Hepatocyte (in vitro differentiated cells): ENCODE measurements at places on chromosomes 2 and 18. TPM values are rescaled to one million over a fixed set of nuclear protein-coding genes. Genes with fewer than 3 reads are reported as not detected.

- DNase-seq, result no peak
- H3K27ac ChIP-seq, result no peak overlapping the region
- H3K36me3 ChIP-seq, result no peaks in the 10 kb centered on the region
- no peaks in the 10 kb centered on the region for H3K27me3 ChIP-seq
Observed at GRCh38 chr2:205323929-205324328, 358.4 kb upstream of the NRP2 start.

GRCh38 chr2:23593752-23594459 is 208.9 kb downstream of the KLHL29 start:
- DNase-seq, result no peak
- H3K4me1 ChIP-seq, result peaks cover 24% of the 10 kb centered on the region
- no peaks in the 10 kb centered on the region for H3K27me3 ChIP-seq
- no peaks in the 10 kb centered on the region for H3K36me3 ChIP-seq
- H3K4me3 ChIP-seq, result no peak overlapping the region

DNA sequence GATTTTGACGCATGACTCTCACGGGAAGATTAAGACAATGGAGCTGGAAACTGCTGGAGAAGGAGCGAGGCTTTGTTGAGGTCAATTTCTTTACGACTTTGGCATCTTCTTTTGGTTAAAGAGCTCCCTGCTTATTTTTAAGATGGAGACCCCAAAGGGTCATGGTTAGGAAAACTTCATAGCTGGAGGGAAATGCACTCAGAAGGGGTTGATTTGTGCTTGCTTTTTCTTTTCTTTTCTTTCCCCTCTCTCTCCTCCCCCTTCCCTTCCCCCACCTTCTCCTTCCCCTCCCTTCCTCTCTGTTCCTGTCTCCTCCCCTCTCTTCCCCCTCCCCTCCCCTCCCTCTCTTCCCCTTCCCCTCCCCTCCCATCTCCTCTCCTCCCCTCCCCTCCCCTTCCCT is 79.0 kb downstream of the TNP1 start:
- no peak for DNase-seq
- H3K27me3 ChIP-seq, result no peaks in the 10 kb centered on the region
- no peaks in the 10 kb centered on the region for H3K36me3 ChIP-seq
- no peak overlapping the region for H3K4me3 ChIP-seq

DNA sequence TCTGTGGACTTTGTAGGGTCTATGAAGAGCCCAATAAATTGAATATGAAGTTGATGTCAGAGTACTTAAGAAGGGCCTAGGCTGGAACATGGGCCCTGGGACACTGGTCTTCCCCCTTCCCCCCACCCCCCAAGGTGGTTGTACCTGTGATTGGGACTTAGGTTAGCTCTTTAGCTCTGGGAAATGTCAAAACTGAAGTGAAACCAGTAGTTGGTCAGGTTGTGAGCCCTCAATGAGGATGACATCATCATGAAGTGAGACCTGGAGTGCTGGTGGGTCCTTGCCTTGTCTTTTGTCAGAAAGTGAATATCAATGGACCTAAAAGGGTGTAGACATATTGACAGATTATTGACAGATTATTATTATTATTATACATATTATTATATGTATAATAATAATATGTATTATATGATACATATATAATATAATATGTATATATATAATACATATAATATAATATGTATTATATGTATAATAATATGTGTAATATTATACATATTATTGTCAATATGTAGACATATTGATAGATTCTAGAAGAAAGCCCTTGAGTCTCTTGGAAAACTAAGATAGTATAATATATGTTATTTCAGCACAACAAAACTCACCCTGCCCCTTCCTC is 5.4 kb downstream of the MARS2 start:
- H3K4me1 ChIP-seq, result peaks cover 7% of the 10 kb centered on the region
- no peak overlapping the region for H3K4me3 ChIP-seq
- DNase-seq, result no peak
- no peaks in the 10 kb centered on the region for H3K36me3 ChIP-seq
- H3K27ac ChIP-seq, result no peak overlapping the region

- no peak within 1 kb of the TSS for H3K4me3 ChIP-seq
- no peaks in the 10 kb centered on the region for H3K36me3 ChIP-seq
- H3K4me1 ChIP-seq, result peaks cover 4% of the 10 kb centered on the region
- no peak within 1 kb of the TSS for H3K27ac ChIP-seq
- DNase-seq, result no peak
Observed at GRCh38 chr2:203706403-203706802, at the start of gene CD28. CD28 (plus strand) TSS chr2:203706639; CDS start chr2:203706697, 58 bp downstream.

GRCh38 chr2:83959266-83959665 is 499.8 kb downstream of the SUCLG1 start:
- no peak for DNase-seq
- H3K36me3 ChIP-seq, result no peaks in the 10 kb centered on the region
- no peaks in the 10 kb centered on the region for H3K4me1 ChIP-seq

- DNase-seq, result no peak
- no peak overlapping the region for H3K4me3 ChIP-seq
- H3K27ac ChIP-seq, result no peak overlapping the region
- no peaks in the 10 kb centered on the region for H3K4me1 ChIP-seq
- H3K27me3 ChIP-seq, result no peaks in the 10 kb centered on the region
Observed at GRCh38 chr2:45439788-45440773, 171.0 kb downstream of the SRBD1 start.

GRCh38 chr2:68134554-68134953 is 23.1 kb upstream of the PNO1 start:
- no peak for DNase-seq
- no peaks in the 10 kb centered on the region for H3K36me3 ChIP-seq
- H3K4me3 ChIP-seq, result no peak overlapping the region
- no peak overlapping the region for H3K27ac ChIP-seq
- H3K4me1 ChIP-seq, result no peaks in the 10 kb centered on the region
- no peaks in the 10 kb centered on the region for H3K27me3 ChIP-seq

DNA sequence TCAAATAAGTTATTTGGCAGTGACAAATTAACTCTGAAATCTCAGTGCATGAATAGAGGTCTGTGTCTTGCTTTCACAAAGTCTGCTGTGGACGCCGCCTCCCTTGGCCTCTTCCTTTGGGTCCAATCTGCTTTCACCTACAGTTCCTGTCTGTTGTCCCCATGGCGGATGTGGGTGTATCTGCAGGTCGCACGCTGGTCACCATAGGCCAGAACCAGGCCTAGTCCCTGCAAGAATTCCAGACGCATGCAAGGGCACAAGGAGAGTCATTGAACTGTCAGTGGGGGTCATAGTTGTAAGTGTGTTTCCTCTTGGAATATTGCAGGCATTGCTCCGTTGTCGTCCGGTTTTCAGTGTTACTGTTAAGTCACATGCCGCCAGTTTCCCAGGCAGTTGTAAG is 7.4 kb downstream of the SOCS6 start:
- H3K4me3 ChIP-seq, result no peak overlapping the region
- H3K27ac ChIP-seq, result no peak overlapping the region
- H3K27me3 ChIP-seq, result no peaks in the 10 kb centered on the region
- no peaks in the 10 kb centered on the region for H3K36me3 ChIP-seq

The FSIP2 gene
- polyA plus RNA-seq, result 1.5 and 1.9 TPM in 2 replicates

The PDE1A gene
- 1.0 and 1.7 TPM in 2 replicates for polyA plus RNA-seq

The KIF5C gene
- 2.1 and 3.2 TPM in 2 replicates for polyA plus RNA-seq

The G6PC2 gene
- not detected in 2 replicates for polyA plus RNA-seq

The TDRD15 gene
- polyA plus RNA-seq, result not detected in 2 replicates

The PAIP2B gene
- 1.8 and 2.6 TPM in 2 replicates for polyA plus RNA-seq

The KLHL41 gene
- polyA plus RNA-seq, result 0.34 and 0.67 TPM in 2 replicates

The INPP5D gene
- 3.3 and 4.9 TPM in 2 replicates for polyA plus RNA-seq
